ENCODE measurements at places on chromosomes 4 and X.

DNA sequence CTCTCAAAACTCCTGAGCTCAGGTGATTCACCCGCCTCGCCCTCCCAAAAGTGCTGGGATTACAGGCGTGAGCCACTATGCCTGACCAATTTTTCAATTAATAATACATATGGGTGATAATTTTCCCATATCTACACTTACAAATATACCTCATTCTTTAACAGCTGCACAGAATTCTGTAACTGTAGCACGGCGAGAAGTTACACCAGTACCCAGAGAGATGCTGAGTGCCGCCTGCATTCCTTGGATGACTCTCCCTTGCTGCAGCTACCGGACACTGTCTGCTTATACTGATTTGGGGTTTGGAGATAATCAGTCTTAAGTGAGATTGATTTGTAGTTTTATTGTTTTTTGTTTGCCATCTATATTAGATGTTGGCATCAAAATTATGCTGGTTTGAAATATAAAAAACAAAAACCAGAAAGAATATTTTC, 5.8 kb downstream of the TIFA start:
- DNase-seq = no peak

DNA sequence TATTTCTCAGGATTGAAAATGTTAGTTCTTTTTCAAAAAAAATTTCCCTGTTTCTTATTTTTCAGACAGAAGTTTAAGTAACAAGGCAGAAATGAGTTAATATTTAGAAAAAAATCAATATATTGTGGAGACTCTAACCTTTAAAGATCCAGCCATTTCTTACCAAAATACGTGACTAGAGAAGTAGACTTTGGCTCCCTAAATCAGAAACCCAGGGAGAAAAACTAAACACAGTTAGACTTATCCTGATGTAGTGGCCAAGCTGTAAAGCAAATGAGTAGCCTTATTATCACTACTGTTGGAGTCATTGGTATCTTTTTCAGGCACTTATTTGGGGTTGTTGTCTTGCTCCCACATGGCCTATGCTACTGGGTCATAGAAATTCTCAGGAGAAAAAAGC, 1556.4 kb upstream of the ADGRL3 start:
- DNase-seq = no peak

DNA sequence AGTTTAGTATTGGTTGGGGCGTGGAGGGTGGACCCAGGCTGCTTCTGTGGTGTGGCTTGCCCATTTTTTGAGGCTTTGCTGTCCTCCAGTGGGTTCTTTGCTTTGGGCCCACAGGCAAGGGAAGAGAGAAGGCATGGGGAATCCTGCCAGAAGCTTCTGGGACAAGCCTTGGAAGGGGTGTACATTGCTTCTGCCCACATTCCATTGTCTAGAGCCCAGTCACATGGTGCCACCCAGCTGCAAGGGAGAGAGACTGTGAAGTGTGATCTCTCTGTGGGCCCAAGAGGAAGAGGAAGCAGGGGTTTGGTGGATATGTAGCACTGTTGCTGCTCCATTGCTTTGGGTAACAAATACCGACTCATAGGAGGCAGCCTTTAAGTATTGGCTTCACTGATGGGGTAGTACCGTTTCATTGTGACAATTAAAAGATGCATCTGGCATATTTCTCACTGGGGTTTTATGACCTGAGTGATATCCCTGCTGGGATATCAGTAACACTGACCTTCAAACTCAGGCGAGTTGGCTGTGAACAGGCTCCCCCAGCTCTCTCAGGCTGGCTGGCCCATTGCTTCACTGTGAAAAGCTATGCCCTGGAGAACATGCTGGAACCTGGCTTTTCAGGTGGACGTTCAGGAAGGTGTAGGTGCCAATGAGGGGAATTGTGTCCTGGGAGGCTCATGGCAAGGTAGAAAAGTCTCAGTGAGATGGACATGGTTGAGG, 85.9 kb downstream of the CLDN34 start:
- DNase-seq = no peak

- no peak for DNase-seq
These were observed 42.2 kb downstream of the PPM1K start for GRCh38 chr4:88242144-88242543.

- no peak for DNase-seq
These were observed 95.8 kb downstream of the PALLD start for GRCh38 chr4:168592676-168593075.

DNA sequence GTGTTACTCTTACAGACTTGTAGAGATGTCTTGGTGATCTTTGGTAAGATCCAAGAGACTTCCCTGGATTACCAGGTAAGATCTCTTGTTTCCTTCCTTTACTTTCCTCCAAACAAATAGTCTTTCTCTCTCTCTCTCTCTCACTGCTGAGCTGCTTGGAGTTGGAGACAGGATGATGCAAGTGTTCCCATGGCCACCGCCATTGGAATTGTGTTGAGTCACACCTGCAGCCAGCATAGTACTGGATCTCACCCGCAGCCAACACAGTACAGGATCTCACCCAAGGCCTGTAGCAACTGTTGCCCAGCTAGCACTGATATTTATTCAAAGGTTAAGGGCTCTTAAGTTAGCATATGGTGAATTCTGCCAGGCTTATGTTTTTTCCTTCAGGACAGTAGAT, 1080.9 kb downstream of the FAT4 start:
- no peak for DNase-seq

- DNase-seq = no peak
These were observed 33.2 kb upstream of the WDR17 start for GRCh38 chr4:176032454-176032853.

- DNase-seq = no peak
These were observed 203.4 kb downstream of the CHIC1 start for GRCh38 chrX:73766431-73766795.

GRCh38 chr4:39687014-39687413, 10.9 kb upstream of the UBE2K start:
- DNase-seq = no peak

DNA sequence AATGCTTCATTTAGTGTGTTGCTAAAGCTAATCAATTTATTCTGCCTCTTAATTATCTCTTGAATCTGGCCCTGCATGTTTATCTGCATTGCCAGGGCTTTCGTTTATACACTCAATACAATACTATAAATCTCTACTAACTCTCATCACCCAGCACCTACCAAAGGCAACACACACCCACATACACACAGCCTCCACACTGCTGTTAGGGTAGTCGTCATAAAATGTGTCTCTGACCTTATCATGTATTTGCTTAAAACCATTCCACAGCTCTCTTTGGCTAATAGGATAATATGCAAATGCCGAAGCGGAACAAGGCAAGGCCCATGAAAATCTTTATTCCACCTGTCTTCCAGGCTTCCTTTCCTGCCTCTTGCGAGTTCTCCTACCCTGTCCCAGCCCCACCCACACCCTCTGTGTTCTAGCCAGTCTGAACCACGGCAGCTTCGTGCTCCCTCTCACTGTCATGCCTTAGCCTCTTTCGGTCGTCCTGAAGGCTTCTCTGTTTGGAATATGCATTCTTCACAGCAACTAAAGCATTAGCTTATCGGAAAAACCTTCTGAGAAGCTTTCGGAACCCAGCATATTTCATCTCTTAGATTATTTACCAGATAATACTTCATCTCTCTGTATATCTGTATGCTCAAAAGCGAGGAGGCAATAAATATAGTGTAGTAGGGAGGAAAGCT, 333.5 kb downstream of the TENM3 start:
- no peak for DNase-seq

DNA sequence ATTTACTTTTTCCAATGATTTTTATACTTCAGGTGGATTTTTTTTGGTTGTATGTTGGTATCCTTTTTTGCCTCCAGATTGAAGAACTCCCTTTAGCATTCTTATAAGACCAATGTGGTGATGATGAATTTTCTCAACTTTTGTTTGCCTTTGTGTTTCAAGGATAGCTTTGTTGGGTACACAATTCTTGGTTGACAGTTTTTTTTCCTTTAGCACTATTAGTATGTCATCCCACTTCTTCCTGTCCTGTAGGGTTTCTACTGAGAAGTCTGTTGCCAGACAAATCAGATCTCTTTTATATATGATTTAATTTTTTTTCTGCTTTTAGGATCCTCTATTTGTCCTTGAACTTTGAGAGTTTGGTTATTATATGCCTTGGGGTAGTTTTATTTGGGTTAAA, 463.0 kb upstream of the GALNT7 start:
- DNase-seq = no peak

DNA sequence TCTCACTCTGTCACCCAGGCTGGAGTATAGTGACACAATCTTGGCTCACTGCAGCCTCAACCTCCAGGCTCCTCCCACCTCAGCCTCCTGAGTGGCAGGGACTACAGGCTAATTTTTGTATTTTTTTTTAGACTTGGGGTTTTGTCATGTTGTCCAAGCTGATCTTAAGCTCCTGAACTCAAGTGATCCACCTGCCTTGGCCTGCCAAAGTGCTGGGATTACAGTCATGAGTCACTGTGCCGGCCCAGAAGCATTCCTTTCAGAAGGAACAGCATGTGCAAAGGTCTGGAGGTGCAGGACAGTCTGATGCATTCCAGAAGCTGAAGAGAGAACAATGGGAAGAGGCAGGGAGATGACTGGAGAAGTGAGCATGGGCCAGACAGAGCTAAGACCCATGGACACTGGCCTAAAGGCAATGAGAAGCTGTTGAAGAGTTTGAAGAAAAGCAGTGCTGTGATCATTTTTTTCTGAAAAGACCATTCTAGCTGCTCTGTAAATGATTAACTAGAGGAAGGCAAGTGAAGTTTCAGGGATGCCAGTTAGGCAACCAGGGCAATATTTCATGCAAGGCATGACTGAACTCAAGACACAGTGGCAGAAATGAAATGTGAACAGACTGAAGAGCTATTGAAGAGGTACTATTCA, 43.2 kb downstream of the MANBA start:
- DNase-seq = no peak

DNA sequence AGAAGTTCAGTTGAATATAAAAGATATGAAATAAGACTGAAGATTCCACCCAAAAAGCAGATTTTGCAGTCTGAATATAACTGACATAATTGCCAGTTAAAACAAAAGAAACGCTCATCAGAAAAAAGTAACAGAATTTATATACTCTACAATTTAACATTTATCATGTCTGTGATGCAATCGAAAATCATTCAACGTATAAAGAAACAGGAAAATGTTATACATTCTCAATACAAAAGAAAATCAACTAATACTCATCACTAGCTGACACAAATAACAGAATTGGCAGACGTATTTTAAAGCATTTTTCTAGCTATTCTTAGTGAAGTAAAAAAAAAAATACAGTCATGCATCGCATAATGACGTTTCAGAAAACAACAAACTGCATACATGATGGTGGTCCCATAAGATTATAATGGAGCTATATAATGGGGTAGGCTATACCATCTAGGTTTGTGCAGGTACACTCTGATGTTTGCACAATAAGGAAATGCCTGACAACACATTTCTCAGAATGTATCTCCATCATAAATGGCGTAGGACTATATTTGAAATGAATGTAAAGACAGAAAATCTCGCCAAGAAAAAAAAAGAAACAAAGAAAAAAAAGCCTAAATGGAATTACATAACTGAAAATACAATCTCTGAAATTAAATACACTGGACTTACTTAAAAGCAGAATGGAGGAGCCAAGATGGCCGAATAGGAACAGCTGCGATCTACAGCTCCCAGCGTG, 34.3 kb downstream of the OR13H1 start:
- no peak for DNase-seq

- DNase-seq = peak; percentile 94
These were observed at the start of gene PACRGL for GRCh38 chr4:20700007-20700761. Gene PACRGL (plus strand): TSS chr4:20700458. CDS start chr4:20704482, 4,024 bp downstream.

- DNase-seq = no peak
These were observed 15.0 kb downstream of the ACSL1 start for GRCh38 chr4:184810720-184811119.

GRCh38 chrX:2561456-2561855, 60.7 kb upstream of the DHRSX start:
- DNase-seq = no peak

DNA sequence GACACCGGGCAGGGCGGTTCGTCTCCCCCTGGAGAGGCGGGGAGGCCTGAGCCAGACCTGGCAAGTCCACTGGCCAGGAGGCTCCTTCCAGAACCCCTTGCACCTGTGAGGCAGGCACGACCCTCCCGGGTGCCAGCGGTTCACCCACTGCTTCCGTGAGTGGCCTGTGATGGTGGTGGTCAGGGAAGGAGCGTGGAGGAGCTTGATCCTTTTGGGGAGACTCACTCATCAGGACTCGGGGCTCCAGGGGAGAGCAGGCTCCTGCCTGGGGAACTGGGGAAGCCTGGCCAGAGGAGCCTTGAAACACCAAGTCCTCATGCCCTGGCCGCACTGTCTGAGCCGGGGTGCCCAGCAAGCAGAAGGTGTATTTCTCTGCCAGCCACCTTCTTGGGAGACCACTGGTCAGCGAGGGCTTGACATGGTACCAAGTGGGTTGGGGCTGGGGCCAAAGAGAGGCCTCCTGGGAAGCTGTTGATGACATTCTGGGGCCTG, 860 bp downstream of the FAM50A start:
- DNase-seq = no peak

GRCh38 chr4:161813889-161814288, 349.9 kb downstream of the FSTL5 start:
- no peak for DNase-seq

GRCh38 chrX:29530501-29530900, 684.9 kb upstream of the MAGEB2 start:
- DNase-seq = no peak

- no peak for DNase-seq
These were observed 112.1 kb downstream of the MGST2 start for GRCh38 chr4:139777757-139778156.

- no peak for DNase-seq
These were observed 29.5 kb upstream of the PSAPL1 start for GRCh38 chr4:7464259-7464655.

DNA sequence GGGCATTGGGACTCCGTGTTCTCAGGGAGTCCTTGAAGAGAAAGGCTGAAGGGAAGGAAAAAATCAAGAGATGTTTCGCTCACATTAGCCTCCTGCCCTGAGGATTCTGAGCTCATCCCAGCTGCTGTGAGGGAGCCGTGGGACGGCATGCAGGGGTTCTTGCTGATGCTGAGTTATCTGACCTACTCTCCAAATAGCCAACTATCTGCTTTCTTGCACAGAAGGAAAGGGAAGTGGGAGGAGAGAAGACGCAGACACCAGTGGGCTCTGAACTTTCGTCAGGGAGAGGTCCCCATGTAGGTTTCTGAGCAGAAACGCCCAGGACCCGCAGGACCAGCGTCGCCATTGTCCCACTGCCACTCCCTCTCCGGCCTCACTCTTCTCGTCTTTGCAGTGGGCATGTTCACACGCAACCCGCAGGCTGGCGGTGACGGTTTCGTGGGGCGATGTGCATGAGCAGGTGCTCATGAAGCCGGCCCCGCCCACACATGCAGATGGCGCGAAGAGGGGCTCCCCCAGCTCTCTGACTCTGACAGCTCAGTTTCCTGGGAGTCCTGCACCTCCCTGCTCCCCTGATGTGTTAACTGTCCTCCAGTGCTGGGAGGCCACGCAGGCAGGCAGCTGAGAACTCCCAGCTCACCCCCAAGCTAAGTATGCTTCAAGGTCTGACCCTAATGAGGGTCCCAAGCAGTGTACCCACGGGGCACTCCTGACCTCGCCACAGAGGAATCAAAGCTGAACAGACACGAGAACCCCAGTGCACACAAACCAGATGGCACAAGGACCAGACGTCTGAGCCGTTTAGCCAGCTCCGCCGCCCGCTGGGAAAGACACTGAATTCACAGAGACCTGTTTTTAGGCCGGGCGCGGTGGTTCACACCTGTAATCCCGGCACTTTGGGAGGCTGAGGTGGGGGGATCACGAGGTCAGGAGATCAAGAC, 13.6 kb upstream of the ABLIM2 start:
- peak; percentile 66 for DNase-seq
